Right forelimb (tissue), 1 donor: ENCODE measurements at places on chromosomes 5 and 9.

DNA sequence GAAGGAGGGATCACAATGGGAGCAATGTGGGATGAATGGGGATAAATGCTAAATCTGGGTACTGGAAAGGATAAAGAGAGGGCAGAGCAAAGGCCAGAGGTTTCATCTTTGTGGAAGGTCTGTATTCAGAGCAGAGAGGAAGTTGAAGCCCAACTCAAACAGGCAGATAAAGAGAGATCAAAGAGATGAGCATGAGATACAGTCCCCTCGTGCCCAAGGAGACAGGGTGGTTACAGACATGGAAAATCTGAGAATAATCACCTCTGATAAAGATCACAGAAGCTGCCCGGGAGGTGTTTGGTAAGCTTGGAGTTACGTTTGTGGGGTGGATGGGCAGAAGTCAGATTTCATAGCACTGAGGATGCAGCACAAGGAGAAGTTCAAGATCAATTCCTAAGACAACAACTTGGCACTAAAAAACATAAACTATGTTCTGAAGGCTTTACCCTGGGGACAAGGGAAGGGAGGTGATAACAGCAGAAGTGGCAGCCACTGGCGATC, 459 bp upstream of the ERAP2 start:
- DNase-seq = no peak

DNA sequence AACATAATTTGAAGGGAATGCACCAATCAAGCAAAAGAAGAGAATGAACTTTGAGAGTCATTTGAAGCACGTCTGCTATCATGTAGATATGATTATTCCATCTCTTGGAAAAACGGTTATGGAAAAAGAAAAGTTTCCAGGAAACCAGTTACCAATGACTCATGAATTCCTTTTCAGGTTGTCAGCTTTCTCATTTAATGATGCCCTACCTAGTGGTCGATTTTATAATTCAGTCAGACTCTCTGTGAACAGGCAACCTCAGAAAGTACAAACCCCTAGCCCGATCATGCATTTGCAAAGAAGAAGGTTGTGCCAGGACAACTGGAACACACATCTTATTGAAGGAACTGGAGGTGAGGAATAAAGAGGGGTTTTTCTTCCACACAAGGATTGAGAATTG, 355.1 kb upstream of the GRIA1 start:
- DNase-seq = no peak

- DNase-seq = no peak
Measured at GRCh38 chr9:88745276-88746001, 210.5 kb downstream of the NXNL2 start.

DNA sequence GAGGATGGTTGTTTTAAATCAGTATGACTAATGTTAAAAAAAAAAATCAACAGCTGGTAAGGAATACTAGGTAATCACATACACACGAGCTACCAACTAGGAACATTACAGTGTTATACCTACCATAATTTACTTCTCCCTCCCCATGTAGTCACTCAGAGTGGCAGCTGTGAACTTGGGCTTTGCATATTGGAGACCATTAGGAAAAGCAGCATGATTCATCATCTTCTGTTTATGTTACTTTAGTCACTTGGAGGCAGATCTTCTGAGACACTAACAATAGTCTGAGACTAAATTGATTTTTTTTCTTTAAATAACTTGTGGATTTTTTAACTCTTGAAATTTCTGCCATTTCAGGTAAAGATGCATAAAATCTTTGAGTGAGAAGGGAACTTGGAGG, 141.5 kb upstream of the NR4A3 start:
- DNase-seq = no peak

DNA sequence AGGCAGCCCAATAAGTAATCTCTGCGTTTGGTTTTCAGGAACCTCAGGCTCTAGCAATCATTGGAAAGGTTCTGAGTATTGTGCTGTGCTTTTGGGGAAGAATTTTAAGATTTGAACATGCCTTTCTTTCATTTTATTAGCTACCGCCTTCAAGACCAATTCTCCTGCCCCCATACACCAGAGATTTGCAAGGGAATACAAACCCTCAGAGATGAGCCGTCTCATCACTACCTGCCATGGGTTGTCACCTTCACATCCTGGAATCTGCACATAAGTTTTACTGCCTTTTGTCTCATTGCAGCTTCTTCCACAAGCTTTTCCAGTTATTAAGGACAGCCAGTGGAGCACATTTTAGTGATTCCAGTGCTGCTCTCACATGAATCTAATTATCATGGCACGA, 11.7 kb upstream of the TMED7 start:
- no peak for DNase-seq

GRCh38 chr5:147509710-147510651, at the start of gene DPYSL3:
TSS of gene DPYSL3 (minus strand) at chr5:147510068. CDS start at chr5:147509858, 210 bp downstream.
- DNase-seq = peak; percentile 89

DNA sequence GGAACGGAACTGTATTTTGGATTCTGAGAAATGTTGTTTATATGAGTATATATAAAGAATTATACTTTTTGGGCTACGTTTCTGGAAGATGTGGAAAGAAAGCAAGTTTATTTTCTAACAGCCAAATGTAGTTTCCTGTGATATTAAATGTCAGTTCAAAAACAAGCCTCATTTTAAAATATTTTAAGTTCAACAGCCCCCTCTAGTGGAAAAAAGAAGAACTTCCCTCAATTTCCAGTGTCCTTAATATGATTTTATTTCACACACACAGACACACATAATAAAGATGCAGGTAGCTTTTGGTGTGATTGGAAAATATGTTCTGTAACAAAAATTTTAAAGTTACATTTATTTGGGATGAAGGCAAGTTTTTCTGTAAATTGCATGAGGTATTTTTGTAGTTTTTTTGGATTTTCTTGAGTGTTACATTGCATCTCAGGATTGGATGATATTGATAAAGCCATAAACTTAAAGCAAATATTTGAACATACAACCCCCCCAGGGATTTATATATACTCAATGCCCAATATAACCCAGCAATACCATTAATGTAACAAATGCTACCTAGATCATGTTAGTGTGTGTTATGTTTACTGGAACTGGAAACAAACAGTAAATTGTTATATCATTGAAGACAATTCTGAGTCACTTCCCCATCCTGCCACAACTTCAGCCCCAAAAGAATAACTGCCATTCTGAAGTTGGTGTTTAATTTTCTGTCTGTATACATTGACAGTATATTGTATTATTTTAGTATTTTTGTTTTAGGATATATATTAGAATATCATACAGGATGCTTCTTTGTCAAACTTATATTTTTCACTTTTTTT, 54.0 kb downstream of the CCDC171 start:
- DNase-seq = no peak

GRCh38 chr9:134146774-134147493, 11.1 kb downstream of the WDR5 start:
- DNase-seq = no peak

DNA sequence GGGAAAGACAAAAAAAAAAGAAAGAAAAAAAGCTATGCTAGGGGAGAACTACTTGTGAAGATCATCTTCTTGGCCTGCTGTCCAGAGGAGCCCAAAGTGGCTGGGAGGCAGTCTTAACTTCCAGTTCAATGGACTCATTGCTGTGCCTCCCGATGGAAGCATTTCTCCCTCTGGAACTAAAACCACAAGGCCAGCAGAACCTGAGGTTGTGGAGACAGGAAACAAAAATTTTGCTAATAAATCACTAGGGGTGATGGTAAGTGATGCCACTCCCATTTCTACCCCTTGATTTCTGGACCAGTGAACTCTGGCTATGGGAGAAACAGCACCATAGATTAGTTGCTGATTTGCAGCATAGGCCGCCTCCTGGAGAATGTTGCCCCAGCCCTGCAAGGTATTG, 123.4 kb upstream of the NFIL3 start:
- DNase-seq = no peak

- no peak for DNase-seq
Measured at GRCh38 chr5:132867046-132867451, 607 bp downstream of the UQCRQ start.

- no peak for DNase-seq
Measured at GRCh38 chr9:115002371-115003120, 72.2 kb upstream of the TNFSF8 start.
